ENCODE measurements at places on chromosomes 6 and 20.

- no peak for DNase-seq
Observed at GRCh38 chr6:22222469-22222868, 74.4 kb downstream of the PRL start.

GRCh38 chr6:124443541-124443940, 518.7 kb upstream of the RNF217 start:
- no peak for DNase-seq

- DNase-seq: no peak
Observed at GRCh38 chr20:20085071-20085470, 32.7 kb downstream of the CFAP61 start.

DNA sequence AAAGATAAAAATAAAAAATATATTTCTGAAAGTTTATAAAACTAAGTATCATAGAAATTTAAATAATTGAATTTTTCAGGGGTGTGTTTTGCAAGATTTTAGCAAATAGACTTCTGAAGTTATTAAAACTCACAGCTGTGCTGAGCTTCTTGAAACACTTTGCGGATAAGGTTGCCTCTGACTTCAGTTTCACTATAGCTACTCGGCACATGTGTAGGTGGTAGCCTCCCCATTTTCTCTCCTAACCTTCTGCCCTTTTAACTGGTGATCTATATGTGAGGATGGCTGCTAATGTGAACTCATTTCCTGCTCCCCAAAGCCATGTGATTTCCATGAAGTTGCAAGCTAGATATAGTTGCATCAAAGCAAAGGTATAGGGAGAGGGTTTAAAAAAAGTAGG, 129.3 kb upstream of the STMND1 start:
- no peak for DNase-seq

- no peak for DNase-seq
Observed at GRCh38 chr6:125807293-125807692, 16.5 kb downstream of the NCOA7 start.

DNA sequence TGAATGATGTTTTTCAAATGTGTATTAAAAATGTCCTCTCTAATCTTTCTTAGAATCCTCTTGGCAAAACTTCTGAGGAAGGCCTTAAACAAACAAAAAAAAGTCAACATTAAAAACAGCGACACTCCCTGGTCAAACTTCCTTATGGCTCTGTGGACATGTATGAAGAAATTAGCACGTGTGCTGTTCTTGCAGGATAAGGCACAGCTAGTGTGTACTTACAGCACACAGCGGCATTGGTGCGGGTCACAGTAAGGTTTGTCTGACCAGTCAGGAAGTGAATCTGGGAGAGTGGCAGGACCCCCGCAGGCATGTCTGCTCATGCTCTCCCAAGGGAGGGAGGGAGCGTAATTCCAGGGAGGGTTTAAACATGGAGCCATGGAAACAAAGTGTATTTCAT, 38.8 kb downstream of the SLC22A1 start:
- DNase-seq: no peak

- no peak for DNase-seq
Observed at GRCh38 chr6:165967810-165968407, 199.7 kb downstream of the TBXT start.

GRCh38 chr6:119627908-119628669, 278.5 kb upstream of the MAN1A1 start:
- no peak for DNase-seq

DNA sequence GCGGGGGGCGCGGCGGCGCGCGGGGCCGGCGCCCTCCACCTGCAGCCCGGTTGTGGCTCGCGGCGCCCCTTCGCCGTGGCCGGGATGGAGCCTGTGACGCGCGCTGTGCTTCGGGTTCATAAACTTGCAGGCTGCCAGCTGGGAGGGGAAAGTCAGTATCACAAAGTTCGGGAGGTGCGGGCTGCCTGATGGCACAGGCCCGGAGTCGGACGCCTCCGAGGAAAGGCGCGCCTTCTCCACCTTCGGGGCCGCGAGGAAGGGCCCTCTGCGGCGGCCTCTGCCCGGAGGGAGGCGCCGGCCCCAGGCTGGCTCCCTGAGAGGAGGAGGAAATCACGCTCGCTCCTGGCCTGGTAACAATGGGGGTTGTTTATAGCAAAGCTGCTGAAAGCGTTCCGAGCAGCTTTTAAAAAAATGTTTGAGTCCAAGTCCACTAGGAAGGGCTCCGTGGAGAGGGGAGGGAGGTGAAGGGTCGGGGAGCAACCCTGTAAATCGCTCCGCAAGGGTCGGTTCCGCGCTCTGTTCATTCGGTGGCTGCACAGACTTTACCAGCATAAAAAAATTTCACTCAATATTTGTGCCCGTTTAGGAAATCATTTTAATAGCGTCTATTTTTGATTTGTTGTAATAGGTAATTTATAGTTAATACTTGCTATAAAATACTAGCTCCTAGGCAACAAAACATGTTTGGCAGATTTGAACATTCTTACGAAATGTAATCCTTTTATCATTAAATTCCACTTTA, 1.0 kb downstream of the AFDN start:
- DNase-seq: no peak

- no peak for DNase-seq
Observed at GRCh38 chr6:30686009-30686907, at the start of gene PPP1R18. Gene PPP1R18 (minus strand): TSS chr6:30686645. CDS start chr6:30686018, 627 bp downstream.

- DNase-seq: no peak
Observed at GRCh38 chr6:32772656-32773055, 9.3 kb upstream of the HLA-DQB2 start.

Data from non-pigmented ciliary epithelial cell (primary cell).